ENCODE measurements at places on chromosomes 2 and 18.

DNA sequence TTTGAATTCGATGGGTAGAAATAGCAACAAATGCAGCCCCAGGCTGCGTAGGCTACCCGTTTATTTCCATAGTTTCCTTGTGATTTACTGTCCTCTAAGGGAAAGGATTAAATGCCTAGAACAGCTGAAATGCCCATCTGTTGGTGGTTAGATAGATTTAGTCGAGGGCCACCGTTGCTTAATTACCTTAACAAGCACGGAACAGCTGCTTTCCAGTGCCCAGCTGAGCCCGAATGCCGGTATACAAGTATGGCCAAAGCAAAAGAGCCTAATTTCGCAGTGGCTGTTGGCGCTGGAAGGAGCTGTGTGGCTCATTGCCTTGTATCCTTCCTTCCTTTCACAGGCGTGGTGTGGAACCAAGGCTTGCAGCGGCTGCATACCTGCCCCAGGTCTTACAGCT, 109.1 kb downstream of the CABLES1 start:
- no peak for DNase-seq

- DNase-seq, result no peak
These were observed 13.2 kb downstream of the ITGB1BP1 start for GRCh38 chr2:9410108-9410507.

DNA sequence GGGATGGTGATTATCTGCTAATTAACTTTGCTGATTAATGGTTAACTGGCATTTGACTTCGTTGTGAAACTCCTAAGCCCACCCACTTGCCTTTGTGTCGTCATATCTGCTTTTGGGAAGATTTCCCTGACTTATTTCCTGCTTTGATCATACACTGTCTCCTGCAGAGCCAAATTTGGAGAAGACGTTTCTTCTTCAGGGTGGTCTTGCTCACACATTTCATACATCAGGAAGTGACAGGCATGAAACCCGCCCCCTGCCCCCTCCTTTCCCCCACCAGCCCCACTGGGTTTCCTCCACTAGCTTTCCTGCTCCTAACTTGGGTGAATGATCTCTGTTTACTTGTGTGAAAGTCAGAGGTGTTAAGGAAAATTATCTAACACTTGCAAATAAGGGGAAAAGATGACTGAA, 300.1 kb downstream of the TSN start:
- no peak for DNase-seq

- no peak for DNase-seq
These were observed 42.3 kb upstream of the FHOD3 start for GRCh38 chr18:36255072-36255698.

- DNase-seq, result no peak
These were observed 313.9 kb downstream of the ZEB2 start for GRCh38 chr2:144206019-144206418.

GRCh38 chr2:196959281-196959680, 32.8 kb upstream of the PGAP1 start:
- no peak for DNase-seq

DNA sequence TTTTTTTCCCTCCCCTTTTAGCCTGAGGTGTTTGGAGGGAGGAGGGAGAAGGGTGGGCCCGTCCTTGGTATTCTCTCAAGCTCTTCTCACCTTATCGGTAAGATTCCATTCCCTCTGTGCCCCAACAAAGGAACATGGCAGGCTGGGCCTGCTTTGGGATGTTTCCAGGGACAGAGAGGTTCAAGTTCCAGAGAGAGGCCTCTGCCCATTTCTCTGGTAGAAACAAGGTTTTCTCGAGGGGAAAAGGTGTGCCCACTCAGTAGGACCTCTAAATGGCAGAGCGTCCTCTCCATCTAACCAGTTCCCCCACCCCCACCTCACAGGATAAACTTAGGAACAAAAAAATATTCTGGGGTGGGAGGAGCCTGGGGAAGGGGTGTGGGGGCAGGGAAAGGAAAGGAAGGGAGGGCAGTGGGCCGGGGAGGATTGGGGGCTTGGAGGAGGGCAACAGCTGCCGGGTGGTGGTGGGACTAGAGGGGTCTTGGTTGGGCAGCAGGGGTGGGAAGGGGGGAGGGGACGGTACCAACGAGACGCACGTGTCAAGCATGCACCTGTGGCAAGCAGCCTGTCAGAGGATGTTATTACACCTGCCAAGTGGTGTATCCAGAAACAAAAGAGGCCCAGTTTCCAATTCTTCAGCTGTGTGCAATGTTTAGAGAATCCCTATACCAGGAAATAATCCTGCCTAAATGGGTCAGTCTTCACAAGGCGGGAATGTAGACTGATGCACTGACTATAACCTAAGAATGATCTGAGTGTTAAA, 2.1 kb downstream of the PCBP1 start:
- DNase-seq, result no peak

DNA sequence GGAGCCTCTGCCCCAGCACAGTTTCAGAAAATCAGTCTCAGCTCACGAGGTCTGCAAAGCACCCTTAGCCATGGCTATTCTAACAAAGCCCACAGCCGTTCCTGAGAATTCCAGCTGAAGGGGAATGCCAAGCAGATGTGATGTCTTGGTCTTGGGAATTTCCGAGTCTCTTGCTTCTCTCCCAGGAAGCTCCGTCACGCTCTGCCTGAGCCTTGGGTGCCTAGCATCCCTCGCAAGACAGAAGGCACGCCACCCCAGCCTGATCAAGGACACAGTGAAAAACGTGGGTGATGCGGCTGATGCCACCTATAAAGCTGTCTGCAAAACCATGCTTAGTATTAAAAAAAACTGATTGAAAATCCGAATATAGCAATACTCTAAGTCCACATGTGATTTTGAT, 254.6 kb downstream of the SH3BP4 start:
- DNase-seq, result no peak

DNA sequence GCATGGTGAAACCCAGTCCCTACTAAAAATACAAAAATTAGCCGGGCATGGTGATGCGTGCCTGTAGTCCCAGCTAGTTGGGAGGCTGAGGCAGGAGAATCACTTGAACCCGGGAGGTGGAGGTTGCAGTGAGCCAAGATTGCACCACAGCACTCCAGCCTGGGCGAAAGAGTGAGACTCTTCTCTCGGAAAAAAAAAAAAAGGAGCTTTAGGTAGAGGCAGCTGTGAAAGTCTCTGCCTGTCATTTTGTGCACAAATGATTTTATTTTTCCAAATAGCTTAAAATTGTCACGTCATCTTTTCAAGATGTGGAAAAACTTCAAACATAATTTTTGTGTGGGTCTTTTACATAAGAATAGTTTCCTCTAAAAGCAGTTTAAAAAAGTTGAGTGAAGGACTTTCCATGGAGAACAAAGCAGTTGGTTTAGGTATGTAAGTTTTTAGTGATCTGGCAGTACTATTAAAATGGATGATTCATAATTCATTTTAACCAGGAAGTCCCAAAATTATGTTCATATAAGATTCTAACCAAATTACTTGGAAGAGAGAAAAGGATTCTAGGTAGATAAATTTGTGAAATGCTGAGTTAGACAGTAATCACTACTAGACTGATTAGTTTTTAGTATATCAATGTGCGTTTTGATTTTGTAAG, 11.5 kb downstream of the CCNYL1 start:
- no peak for DNase-seq

- DNase-seq, result no peak
These were observed 45.5 kb upstream of the FOSL2 start for GRCh38 chr2:28347193-28347592.

DNA sequence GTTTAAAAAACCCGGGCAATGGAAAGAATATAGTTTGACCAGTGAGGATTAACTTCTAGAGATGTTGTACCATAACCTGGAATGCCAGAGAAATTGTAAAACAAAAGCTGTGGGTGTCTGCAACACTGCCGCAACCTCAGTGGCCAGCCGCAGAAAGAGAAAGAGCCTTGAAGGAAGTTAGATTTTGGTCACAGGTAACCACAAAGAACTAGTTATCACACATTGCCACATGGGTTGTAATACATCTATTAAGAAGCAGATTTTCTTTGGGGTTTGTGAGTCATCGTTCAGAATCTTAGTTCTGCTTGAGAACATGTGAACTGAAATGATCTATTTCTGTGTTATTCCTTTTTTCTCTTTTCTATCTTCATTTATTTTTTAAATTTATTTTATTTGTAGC, 222.9 kb upstream of the AGAP1 start:
- no peak for DNase-seq

GRCh38 chr2:180553094-180553715, 427.2 kb upstream of the UBE2E3 start:
- no peak for DNase-seq
